EL (cell line): ENCODE measurements at places on chromosomes 2 and 18.

- DNase-seq = no peak
Measured at GRCh38 chr18:77369644-77370043, 120.0 kb downstream of the GALR1 start.

- no peak for DNase-seq
Measured at GRCh38 chr2:128775217-128775913, 456.7 kb upstream of the HS6ST1 start.

DNA sequence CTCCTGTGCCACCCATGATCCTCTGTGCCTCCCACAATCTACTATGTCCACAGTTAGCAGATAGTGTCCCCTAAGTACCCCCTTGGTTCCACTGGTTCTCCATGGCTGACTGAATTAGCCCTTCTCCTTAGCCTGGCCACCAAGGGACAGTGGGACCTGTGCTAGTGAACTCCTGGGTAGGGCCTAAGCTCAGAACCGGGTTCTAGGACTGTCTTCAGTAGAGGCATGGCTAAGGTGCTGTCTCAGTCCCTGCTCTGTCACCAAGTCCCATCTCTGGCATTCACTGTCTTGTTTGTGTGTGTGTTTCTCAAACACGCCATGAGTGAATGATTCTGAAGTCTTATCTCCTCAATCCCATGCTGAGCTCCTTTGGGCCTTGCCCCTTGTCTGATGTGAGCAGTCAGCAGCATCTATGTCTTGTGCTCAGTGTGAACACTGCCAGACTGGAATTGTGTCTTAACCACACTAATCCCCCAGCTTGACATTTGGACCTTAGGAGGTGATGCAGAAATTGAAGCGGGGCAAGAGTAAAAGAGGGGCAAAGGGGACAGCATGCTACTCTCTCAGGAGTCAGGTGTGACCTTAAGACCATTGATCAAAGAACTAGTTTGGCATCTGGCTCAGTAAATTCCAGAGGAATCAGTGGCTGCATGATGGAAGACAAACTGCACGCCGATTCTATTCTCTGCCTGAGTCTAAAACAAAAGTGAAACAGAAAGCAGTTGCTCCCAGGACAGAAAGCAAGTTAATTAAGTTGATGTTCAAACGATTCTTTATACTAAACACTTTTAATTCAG, 190.5 kb downstream of the ALPK2 start:
- peak; percentile 22 for DNase-seq

DNA sequence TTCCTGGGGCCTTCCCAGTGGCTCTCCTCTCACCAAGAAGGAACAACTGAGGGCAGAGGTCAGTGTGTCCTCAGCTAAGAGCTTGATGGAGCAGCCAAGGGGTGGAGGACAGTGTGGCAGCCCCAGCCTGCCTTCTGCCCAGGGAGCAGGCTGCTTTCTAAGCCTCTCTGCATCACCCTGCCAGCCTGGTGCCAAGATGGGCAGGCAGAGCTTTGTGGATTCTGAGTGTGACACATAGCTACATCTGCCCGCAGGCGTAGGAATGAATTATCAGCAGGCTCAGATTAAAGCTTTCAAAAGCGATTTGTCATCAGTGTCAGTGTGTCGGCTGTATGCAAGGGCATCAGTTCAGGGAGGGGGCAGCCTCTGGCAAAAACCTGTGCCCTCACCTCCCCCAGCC, 8.7 kb downstream of the MAL start:
- peak; percentile 23 for DNase-seq

DNA sequence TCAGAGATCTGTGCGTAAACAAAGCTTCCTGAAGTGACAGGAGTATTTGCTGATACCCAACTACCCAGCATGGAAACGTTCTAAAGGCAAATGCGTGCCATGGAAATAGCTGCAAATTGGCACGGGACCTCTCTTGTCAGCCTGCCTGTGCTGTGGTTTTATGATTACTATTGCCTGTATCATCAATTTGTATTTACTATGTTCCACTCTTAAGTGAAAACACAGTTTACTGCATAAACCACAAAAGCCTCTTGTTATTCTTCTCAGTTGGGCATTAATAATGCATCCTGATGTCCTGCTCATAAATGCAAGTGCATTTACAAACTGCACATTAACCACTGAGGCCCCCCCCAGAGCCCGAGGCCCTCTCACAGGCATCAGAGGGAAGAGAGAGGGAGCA, 196.6 kb upstream of the SLC35G4 start:
- DNase-seq = no peak

GRCh38 chr2:154437104-154437503, 261.4 kb upstream of the KCNJ3 start:
- DNase-seq = no peak

DNA sequence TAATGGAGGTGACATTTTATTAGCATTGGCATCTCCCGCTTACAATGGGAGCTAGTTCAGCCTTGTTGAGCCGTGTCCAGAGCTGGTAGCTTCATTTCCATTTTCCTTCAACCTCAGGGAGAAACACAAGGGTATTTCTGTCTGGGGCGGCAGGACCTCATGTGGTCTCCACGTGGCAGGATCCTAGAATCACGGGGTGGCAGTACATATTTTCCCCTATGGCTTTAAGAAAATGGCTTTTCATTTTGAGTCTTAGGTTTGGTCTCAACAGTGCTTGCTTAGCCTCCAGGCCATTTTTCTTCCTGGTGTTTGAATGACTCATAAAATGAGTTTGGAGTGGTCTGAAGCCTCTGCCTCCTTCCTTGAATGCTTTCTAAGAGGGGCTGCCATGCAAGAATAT, 20.3 kb downstream of the CABLES1 start:
- DNase-seq = peak; percentile 41

GRCh38 chr2:223062396-223062795, 10.4 kb downstream of the KCNE4 start:
- peak; percentile 84 for DNase-seq

DNA sequence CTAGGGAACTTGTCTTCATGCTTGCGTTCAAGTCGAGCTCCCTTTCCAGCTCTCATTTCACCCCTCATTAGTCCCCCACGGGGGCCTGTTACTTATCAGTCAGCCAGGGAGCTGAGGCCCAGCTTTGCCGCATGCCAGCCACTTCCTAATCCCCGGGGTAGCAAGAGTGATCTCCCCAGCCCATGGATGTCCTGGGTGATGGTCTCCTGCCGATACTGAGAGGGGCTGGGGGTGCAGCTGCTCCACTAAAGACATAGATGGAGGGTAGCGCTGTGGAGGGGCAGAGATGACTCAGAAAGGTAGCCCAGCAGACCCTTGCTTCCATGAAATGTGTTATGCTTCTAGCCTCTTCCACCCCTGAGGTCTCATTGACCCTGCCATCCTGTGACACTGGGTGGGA, 314.0 kb upstream of the EPAS1 start:
- DNase-seq = no peak

- DNase-seq = no peak
Measured at GRCh38 chr2:101717071-101717845, 19.8 kb downstream of the MAP4K4 start.

- DNase-seq = no peak
Measured at GRCh38 chr2:10242451-10242850, 60.3 kb upstream of the HPCAL1 start.

- no peak for DNase-seq
Measured at GRCh38 chr2:64677530-64677929, 23.8 kb upstream of the SERTAD2 start.

- no peak for DNase-seq
Measured at GRCh38 chr18:43396266-43396665, 119.0 kb upstream of the SYT4 start.

GRCh38 chr18:13582178-13582670, 144.1 kb downstream of the FAM210A start:
- DNase-seq = no peak

- DNase-seq = no peak
Measured at GRCh38 chr2:108565778-108566375, 31.6 kb downstream of the LIMS1 start.

- no peak for DNase-seq
Measured at GRCh38 chr18:21366896-21367295, 124.9 kb downstream of the GREB1L start.

GRCh38 chr18:61817086-61817485, 75.7 kb downstream of the RNF152 start:
- peak; percentile 16 for DNase-seq

- peak; percentile 54 for DNase-seq
Measured at GRCh38 chr2:54348646-54349045, 92.6 kb upstream of the TSPYL6 start.

- DNase-seq = peak; percentile 70
Measured at GRCh38 chr18:47953471-47953931, 23.0 kb upstream of the SMAD2 start.

DNA sequence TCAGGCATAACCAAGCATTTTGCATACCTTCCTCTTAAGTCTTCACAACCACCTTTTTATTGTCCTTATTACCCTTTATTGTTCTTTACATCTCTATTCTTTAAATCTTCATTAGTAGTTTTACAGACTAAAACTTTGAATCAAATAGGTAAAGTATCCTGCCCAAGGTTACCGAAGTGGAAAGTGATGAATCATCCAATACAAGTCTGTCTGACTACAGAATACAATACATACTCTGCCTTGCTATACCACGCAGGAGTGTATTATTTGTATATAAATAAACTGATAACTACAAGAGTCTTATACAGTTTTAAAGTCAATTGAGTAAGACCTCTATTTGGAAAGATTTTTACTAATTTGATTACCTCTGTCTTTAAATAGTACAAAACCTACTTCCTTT, 196.0 kb downstream of the ZEB2 start:
- DNase-seq = no peak

- DNase-seq = no peak
Measured at GRCh38 chr18:36176177-36176584, 11.1 kb upstream of the MOCOS start.

DNA sequence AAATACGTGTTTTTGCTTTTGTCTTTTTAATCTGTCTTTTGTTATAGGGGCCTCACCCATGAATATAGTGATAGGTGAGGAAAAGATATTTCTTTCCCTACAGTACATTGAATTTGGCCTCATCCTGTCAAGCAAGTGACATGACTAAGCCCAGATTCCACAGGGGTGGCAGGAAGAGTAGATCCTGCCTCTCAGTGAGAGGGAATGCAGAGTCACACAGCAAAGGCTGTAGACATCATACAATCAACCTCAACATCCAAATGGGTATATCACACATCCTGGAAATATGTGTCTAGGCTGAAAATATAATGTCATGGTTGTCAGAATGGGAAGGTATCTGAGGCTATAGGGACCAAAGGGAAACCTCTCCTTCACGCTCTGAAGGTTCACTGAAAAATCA, 269.6 kb downstream of the CDH20 start:
- peak; percentile 74 for DNase-seq

- DNase-seq = peak; percentile 80
Measured at GRCh38 chr2:46650556-46651001, 171.2 kb downstream of the TMEM247 start.

DNA sequence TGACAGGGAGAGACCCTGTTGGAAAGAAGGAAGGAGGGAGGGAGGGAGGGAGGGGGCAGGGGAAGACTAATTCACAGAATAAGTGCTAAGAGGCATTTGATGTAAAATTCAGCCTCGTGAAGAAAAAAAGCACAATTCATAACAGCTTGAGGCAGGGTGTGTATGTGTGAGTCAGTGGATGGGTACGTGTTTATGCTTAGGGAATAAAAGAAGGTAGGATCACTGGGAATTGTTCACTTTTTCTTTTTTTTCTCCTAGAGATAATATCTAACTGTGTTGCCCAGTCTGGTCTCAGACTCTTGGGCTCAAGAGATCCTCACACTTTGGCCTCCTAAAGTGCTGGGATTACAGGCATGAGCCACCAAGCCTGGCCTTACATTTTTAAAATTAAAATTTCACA, 39.2 kb downstream of the WDR33 start:
- DNase-seq = peak; percentile 77

GRCh38 chr2:60671966-60672365, 84.1 kb upstream of the PAPOLG start:
- DNase-seq = no peak

DNA sequence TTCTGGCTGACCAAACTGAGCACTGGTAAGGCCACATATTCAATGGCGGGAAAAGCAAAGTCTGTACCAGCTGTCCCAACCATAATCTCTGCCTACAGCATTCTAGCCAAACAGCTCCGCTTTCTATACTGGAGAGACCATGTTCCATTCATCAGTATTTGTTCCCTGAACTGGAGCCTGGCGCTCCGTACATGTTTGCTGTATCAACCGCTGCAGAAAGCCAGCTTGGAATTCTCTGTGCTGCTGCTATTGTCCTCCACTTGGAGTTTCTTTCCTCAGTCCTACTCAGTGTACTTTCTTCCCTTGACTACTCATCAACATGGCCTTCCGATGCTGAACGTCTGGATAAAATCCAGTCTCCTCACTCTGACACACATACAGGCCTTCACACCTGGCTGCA, 1.9 kb downstream of the COA5 start:
- DNase-seq = no peak

- DNase-seq = peak; percentile 24
Measured at GRCh38 chr2:234512884-234513669, 16.2 kb upstream of the ARL4C start.

DNA sequence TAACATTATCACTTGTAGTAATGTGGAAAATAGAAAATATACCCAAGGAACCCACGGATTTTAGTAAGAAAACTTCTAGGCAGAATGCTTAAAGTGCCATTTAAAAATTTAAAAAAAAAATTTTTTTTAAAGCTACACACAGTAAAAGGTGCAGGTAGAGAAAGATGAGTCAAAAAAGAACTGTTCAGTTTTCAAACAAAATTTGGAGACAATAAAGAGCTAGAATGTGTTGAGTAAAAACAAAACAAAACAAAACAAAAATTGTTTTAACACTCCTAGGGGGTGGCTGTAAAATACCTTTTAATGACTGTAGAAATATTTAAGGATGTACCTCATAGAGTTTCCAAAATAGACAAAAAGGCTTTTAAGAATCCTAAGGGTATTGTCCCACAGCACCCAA, 212.0 kb downstream of the TGIF1 start:
- DNase-seq = no peak
